ENCODE measurements at places on chromosomes 16 and 17. TPM values are rescaled to one million over a fixed set of nuclear protein-coding genes. Genes with fewer than 3 reads are reported as not detected.

Gene ALOX12
- polyA plus RNA-seq: 0.04 TPM

Gene SLFN13
- polyA plus RNA-seq: 1.5 TPM

Gene RNF222
- not detected for polyA plus RNA-seq

Gene APRT
- polyA plus RNA-seq: 166 TPM

Gene ALDOC
- polyA plus RNA-seq: 122 TPM

Gene TEKT1
- polyA plus RNA-seq: not detected

Data from heart right ventricle (tissue), 16 donors.